ENCODE measurements at places on chromosomes 16 and 17.

DNA sequence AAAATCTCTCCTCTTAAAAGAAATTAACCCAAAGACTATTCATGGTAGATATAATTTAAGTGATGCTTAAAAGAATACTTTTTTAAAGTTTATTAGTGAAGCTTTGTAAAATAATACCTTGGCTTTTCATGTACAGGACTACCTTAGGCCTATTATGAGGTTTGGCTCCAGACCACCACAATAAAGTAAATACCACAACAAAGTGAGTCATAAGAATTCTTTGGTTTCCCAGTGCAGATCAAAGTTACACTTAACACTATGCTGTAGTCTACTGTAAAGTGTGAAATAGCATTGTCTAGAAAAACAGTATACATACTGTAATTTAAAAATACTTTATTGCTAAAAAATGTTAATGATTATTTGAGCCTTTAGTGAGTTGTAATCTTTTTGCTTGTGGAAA lies 31.7 kb downstream of the CLTC start:
- no peak for DNase-seq

GRCh38 chr16:53541326-53541725 lies 38.3 kb upstream of the AKTIP start:
- no peak for DNase-seq

- no peak for DNase-seq
These were observed 1.3 kb upstream of the CUEDC1 start for GRCh38 chr17:57956291-57957119.

GRCh38 chr16:8931859-8932258 lies 31.8 kb downstream of the USP7 start:
- peak; percentile 35 for DNase-seq

DNA sequence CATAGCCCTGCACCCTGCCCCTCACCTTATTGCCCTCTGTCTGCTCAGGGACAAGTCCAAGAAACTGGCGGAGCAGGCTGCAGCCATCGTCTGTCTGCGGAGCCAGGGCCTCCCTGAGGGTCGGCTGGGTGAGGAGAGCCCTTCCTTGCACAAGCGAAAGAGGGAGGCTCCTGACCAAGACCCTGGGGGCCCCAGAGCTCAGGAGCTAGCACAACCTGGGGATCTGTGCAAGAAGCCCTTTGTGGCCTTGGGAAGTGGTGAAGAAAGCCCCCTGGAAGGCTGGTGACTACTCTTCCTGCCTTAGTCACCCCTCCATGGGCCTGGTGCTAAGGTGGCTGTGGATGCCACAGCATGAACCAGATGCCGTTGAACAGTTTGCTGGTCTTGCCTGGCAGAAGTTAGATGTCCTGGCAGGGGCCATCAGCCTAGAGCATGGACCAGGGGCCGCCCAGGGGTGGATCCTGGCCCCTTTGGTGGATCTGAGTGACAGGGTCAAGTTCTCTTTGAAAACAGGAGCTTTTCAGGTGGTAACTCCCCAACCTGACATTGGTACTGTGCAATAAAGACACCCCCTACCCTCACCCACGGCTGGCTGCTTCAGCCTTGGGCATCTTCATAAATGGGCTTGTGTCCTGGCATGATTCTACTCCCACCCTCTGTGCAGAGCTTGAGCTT lies 6.3 kb upstream of the NFATC3 start:
- DNase-seq, result no peak

- no peak for DNase-seq
These were observed 12.0 kb downstream of the USP36 start for GRCh38 chr17:78828470-78829185.

DNA sequence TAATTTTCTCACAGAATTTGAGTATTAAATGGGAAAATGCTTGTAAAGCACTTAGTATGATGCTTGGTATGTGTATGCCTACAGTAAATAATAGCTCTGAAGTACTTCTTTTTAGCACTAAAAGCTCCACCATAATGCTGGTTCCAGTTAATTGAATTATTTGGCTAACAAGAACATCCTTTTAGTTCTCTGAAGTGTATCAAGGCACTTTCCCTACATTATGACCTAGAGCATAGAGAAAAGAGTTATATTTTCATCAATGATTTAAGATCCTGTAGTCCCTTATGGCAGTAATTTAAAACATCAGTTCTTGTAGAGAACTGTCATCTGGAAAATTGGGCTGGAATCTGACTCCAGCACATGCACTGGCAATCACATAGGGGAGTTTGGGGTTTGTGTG lies 21.9 kb upstream of the PHAF1 start:
- DNase-seq, result no peak

- no peak for DNase-seq
These were observed 55.8 kb downstream of the CDRT4 start for GRCh38 chr17:15411384-15412198.

- DNase-seq, result no peak
These were observed 6.8 kb downstream of the MEAK7 start for GRCh38 chr16:84497418-84498222.

GRCh38 chr16:53848277-53848942 lies 144.5 kb downstream of the FTO start:
- no peak for DNase-seq
